ENCODE measurements at places on chromosomes 5 and 9.

DNA sequence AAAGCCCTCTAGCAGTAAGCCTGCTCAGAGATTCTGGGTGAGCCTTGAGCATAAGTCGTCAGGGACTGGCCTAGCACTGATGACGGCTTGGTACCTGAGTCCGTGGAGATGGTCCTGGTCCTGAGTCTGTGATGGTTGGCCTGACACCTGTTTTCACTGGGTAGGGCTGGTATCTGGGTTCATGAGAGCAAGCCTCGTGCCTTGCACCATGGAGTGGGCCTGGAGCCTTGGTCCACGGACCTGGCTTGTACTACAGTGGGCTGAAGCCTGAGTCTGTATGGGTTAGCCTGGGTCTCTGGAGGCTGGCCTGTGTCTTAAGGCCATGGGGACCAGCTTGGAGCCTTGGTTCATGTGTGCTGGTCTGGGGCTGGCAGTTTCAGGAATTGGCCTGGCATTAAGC is 310.3 kb upstream of the ISL1 start:
- no peaks in the 10 kb centered on the region for H3K27me3 ChIP-seq
- DNase-seq, result no peak
- H3K4me1 ChIP-seq, result no peaks in the 10 kb centered on the region
- H3K27ac ChIP-seq, result no peak overlapping the region
- no peaks in the 10 kb centered on the region for H3K36me3 ChIP-seq
- H3K4me3 ChIP-seq, result no peak overlapping the region

DNA sequence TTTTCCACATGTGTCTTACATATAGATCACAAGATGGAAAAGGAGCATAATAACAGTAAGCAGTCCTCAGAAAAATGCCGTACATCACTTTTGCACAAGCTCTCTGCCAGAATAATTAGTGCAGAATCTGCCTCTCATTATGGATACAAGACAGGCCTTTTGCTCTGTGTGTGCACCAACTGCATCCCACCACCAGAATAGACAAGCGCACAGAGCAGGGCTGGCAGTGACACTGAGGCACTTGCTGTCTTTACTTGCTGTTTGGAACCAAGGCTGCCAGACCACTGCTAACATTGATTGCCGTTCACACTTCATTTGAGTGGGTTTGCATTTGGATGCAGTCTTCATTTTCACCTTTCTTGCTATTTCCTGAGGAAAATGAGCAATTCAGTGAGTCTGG is 741.3 kb downstream of the TLE1 start:
- no peak overlapping the region for H3K4me3 ChIP-seq
- H3K36me3 ChIP-seq, result no peaks in the 10 kb centered on the region
- H3K27ac ChIP-seq, result no peak overlapping the region
- DNase-seq, result no peak
- H3K27me3 ChIP-seq, result no peaks in the 10 kb centered on the region
- no peaks in the 10 kb centered on the region for H3K4me1 ChIP-seq

- no peak overlapping the region for H3K4me3 ChIP-seq
- no peaks in the 10 kb centered on the region for H3K4me1 ChIP-seq
- H3K27me3 ChIP-seq, result no peaks in the 10 kb centered on the region
Observed at GRCh38 chr5:136129445-136129844, 3.2 kb upstream of the SMAD5 start.

- no peak overlapping the region for H3K27ac ChIP-seq
- H3K27me3 ChIP-seq, result no peaks in the 10 kb centered on the region
- peaks cover 14% of the 10 kb centered on the region for H3K36me3 ChIP-seq
- H3K4me3 ChIP-seq, result no peak overlapping the region
- no peaks in the 10 kb centered on the region for H3K4me1 ChIP-seq
Observed at GRCh38 chr5:151483647-151484046, 36.2 kb downstream of the SLC36A1 start.

DNA sequence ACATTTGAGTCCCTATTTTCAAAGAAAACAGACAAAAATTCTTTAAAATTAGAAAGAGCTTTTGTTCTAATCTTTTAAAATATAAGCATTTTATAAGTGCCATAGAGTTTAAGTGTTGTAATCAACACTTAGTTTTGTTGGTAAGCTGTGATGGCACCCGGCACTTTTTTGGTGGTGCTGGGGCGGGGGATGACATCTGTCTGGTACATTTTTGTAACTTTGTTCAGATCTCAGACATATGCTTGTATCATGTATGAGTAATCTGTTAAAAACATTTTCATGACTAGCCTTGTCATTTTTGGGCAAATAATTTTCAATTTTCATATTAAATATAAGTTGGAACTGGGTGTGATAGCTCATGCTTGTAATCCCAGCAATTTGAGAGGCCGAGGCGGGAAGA is 51.7 kb downstream of the UBAP1 start:
- no peak for DNase-seq
- peaks cover 16% of the 10 kb centered on the region for H3K36me3 ChIP-seq
- no peaks in the 10 kb centered on the region for H3K27me3 ChIP-seq
- no peak overlapping the region for H3K4me3 ChIP-seq
- H3K27ac ChIP-seq, result no peak overlapping the region

DNA sequence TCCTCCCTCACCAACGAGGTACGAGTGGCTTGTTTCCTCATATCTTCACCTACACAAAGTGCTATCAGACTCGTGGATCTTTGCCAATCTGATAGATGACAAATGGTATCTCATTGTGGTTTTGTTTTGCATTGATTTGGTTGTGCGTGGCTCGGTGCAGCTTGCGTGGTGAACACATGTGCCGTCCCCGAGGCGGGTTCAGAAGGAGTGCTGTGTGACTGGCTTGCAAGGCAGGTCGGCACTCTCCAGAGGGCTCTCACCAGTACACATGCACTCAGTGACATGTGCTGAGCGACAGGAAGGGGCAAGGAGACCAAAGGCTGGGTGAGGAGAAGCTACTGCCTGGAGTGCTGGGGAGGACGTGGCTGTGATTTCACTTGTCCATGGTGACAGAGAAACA is 95.3 kb upstream of the PITX1 start:
- no peak overlapping the region for H3K27ac ChIP-seq
- DNase-seq, result no peak
- no peaks in the 10 kb centered on the region for H3K36me3 ChIP-seq
- H3K4me1 ChIP-seq, result no peaks in the 10 kb centered on the region
- H3K4me3 ChIP-seq, result no peak overlapping the region

DNA sequence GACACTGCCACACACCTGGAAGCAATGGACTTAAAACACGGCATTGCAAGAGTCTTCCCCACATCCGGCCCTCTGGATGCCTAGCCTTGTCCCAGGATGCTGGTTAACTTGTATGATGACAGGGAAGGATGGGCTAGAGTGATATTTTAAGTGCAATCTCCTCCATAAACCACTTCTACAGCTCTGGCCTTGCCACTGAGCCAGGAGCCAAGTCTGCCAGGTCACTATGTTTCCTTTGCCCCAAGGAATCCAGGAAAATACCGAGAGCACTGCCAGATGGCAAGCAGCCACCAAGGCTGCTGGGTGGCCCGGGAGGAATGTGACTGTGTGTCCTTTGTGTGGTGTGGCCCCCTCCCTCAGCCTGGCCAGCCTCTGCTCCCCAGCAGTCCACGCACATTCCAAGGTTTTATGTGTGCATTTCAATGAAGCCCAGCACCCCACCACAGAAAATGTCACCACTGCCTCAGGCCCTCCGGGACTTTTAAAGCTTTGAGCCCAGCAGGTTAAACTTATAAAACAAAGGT is 106.0 kb downstream of the FRMD3 start:
- H3K27me3 ChIP-seq, result no peaks in the 10 kb centered on the region
- H3K27ac ChIP-seq, result no peak overlapping the region
- DNase-seq, result no peak
- H3K4me3 ChIP-seq, result no peak overlapping the region

DNA sequence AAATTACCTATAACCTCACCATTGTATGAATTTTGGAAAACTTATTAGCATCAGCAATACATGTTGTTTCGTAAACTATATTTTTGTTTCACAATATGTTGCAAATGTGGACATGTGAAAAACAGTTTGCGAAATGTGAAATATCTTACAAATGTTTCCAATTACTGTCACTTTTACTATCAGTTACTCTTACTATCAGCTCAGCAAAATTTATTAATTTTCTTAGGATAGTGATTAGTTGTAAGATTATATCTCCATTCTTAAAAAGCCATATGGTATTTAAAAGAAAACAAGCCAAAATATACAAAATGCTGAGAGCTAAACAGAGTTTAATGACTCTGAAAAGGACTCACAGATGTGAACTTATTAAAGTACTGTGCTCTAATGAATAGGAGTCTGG is 111.9 kb upstream of the LPAR1 start:
- no peak for DNase-seq
- no peaks in the 10 kb centered on the region for H3K36me3 ChIP-seq
- no peaks in the 10 kb centered on the region for H3K27me3 ChIP-seq
- H3K27ac ChIP-seq, result no peak overlapping the region
- H3K4me3 ChIP-seq, result no peak overlapping the region
- no peaks in the 10 kb centered on the region for H3K4me1 ChIP-seq

DNA sequence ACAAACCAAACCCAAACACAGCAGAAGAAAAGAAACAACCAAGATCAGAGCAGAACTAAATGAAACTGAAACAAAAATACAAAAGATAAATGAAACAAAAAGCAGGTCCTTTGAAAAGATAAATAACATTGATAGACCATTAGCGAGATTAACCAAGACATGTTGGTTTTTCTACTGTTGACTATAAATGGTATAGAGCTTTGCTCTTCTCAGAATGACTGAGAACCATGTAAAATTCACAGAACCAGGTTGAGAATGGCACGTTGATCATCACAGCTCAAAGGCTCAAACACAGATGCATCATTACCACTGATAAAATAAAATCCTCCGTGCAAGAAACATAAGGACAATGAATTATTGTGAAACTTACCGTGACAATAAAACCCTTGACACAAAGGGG is 105.2 kb downstream of the MARCHF11 start:
- H3K27me3 ChIP-seq, result no peaks in the 10 kb centered on the region
- no peaks in the 10 kb centered on the region for H3K4me1 ChIP-seq
- no peak overlapping the region for H3K27ac ChIP-seq
- H3K4me3 ChIP-seq, result no peak overlapping the region
- no peak for DNase-seq
- no peaks in the 10 kb centered on the region for H3K36me3 ChIP-seq
